Body of pancreas (tissue), 4 donors: ENCODE measurements at places on chromosomes 3 and 15.

DNA sequence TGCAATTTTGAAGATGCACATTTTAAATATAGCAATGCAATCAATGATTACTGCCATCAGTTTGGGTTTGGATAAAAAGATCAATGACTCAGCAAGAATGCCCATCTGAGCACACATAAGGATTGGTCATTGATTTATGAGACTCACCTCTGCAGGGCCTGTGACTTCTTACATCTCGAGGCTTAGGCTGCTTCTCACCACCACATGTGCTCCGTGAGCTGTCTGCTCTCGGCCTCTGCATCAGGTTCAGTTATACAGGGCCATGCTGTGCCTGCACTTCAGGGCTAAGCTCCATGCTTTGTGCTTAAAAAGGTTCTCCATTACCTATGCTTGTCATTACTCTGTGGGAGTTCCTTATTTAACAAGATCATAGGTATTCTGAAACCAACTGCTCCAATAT is 887.5 kb downstream of the DIPK2A start:
- DNase-seq: no peak

GRCh38 chr3:168157099-168157700 is 61.5 kb upstream of the GOLIM4 start:
- DNase-seq: no peak

GRCh38 chr15:57158589-57158988 is 217.7 kb upstream of the CGNL1 start:
- DNase-seq: no peak

DNA sequence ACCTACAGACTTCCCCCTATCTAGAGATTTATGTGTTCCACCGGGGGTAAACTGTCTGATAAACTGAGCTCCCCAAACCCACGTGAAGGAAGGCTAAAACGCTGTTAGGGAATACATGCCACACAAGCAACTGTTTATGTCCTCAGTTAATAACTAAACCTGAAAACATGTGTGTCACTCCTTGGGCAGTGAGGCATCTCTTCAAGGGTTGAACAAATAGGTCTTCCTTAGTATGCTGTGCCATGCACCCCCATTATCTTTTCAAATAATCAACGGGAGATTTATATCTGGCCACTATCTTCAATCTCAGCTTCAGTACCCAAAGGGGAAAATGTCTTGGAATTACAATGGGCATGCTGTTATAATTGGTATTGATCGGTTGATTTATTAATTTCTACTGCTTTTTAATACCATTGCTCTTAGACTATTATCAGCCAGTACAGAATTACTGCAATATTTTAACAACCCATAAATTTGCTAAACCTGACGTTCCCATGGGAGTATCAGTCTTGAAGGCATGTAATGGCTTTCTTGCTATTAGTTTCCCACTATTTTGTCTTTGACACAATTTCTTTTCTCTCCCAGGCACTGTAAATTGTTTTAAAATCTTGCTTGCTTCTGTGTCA is 279.2 kb upstream of the P2RY1 start:
- no peak for DNase-seq

DNA sequence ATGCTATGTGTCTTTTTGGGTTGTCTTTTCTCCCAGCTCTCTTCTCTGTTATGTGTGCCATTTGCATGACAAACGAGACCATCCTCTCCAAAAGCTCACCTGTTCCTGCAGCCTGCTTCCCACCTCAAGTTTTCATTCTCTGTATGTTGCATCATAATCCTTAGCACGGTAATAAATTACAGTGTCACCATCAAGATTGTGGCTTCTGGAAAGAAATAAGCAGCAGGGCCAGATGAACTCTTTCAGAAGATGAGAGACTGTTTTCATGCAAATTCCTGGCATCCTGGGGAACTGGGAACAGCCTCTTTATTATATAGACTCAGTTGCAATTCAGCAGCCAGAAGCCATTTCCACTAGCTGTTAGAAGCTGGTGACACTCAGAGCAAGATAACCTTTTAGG is 436.7 kb downstream of the EPHB1 start:
- DNase-seq: no peak

GRCh38 chr15:85825118-85825517 is 30.4 kb upstream of the KLHL25 start:
- DNase-seq: no peak

DNA sequence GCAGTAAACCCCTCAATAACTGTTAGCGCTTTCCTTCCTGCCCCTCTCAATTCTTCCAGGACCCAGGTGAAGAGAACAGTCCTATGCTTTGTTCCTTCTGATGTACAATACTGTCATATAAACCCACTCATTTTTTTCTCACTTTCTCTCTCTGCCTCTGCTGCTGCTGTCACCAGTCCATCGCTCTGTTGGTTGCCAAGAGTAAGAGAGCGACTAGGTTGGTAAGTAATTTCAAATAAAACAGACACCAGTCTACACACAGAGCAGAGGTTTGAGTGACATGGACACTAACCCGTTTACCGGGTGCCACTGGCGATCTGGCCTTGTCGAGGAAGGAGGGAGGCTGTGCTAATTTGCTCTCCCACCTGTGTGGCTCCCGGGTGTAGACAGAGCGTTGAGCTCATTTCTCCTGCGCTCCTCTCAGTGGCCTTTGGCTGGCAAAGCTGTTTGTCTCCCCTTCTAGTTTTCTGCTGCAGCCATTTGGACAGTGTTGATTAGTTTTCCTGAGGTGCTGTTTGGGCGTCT is 215.4 kb downstream of the THSD4 start:
- no peak for DNase-seq

DNA sequence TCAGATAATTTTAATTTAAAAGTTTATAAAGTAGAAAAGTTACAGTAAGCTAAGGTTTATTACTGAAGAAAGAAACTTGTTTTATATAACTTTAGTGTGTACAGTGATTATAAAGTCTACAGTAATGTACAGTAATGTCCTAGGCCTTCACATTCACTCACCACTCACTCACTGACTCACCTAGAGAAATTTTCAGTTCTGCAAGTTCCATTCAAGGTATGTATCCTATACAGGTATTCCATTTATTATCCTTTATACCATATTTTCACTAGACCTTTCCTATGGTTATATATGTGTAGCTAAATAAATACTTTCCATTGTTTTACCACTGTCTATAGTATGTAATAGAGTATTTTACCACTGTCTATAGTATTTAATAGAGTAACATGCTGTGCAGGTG is 33.2 kb upstream of the MME start:
- DNase-seq: no peak

DNA sequence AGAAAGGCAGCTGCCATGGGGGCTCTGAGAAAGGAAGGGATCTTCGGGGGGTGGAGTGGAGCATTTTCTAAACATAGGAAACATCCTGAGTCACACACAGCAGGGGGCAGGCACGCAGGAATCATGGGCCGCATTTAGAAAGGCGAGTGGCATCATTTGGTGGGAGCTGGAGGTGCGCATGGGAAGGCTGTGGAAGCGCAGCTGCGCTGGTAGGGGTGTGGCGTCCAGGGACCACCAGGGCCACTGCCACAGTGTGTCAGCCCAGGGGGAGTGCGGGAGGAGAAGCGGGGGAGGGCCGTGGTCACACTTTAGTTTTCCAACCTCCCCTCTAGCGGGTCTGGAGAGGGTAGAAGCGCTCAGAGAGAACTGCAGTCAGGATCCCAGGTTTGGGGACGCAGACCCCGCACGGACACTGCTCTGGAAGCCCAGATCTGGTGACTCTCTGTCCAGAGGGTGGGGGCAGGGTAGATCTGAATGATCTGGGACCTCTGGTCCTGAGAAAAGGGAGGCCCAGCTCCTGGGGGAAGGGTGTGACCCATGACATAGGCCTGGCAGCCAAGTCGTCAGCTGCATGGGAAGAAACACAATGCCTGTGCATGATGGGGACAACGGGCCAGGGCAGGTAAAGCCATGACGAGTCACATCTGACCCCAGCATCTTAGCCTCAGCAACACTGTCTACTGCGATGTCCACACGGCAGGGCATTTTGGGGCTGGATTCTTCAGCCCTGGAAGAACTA is 88.0 kb upstream of the IQSEC1 start:
- no peak for DNase-seq

GRCh38 chr3:31295150-31295765 is 237.5 kb upstream of the STT3B start:
- no peak for DNase-seq
